ENCODE measurements at places on chromosomes 3 and 15. TPM values are rescaled to one million over a fixed set of nuclear protein-coding genes. Genes with fewer than 3 reads are reported as not detected.

- no peak for DNase-seq
Measured at GRCh38 chr3:38173834-38174418, 8.6 kb downstream of the OXSR1 start.

DNA sequence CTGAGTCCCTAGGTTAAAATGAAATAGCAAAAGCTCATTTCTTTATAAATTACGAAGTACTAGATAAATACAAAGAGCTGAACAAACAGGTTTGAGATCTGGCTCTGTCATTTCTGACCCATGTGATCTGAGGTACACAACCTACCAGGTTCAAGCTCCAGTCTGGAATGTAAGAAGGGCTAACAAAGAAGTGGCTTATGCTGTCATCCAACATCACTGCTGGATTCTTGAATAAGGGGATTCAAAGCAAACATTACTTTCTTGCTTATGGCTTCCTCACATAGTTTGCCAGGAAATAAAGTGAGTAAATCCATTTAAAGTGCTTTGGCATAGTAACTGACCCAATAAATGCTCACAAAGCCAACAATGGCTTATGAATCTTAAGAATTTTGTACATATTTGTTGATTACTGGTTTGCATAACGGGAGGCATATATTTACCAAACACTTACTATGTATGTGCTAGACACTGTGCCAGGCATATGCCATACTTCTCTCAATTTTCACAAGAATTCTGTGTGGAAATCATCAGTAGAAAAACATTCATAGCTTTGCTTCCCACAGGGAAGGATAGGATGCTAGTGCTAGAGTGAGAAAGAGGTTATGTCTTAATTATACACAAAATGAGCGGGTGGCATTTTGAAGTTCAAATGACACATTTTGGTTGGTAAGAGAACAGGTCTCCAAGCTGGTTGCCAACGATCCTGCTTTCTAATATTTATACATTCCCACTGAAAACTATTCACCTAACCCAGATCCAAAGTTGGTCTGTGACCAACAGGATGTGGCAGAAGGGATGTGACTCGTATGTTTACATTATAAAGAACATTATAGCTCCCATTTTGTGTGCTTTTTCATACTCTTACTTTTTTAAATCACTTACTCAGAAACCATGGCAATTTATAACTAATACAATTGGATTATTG lies 38.7 kb upstream of the CSPG5 start:
- no peak for DNase-seq

DNA sequence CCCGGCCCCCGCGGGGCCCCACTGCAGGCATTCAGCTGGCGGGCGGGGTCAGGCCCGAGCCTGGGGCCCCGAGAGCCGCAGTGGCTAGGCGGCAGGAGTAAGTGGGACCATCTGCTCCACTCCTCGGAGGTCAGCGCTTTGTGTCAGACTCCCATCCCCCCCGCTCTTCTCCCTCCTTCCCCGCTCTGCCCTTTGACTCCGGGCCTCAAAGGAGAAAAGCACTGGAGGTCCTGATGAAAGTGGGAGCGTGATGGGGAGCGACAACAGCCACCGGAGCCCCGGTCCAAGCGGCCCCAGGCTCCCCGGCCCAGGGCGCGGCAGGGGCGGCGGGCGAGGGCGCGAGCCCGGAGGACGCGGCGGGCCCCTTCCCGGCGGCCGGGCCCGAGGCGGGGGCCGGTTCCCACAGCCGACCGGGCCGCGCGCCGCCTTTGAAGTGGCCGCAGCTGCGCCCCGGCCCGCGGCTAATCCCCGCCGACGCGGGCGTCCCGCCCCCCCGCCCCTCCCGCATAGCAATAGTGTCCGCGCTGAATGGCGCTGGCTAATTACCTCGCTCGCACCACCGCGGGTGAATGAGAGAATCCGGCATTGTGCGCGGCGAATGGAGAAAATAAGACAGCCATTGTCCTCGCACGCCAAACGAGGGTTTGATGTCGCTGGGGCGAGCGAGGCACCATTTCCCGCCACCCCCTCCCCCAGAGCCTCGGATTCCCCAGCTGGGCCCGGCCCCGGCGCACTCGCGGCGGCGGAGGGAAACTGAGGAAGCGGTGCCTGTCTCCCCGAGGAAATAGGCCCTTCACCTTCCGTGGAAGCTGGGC lies 22.4 kb downstream of the IGDCC3 start:
- no peak for DNase-seq

ZKSCAN7 gene
- total RNA-seq, result 2.7 TPM

ACKR4 gene
- total RNA-seq, result not detected
